ENCODE measurements at places on chromosomes 11 and 22. TPM values are rescaled to one million over a fixed set of nuclear protein-coding genes. Genes with fewer than 3 reads are reported as not detected.
A peak's percentile ranks its signal among the peaks of the same experiment; 100 is the strongest.

PANX2 gene
- 2.5 TPM for total RNA-seq

RIBC2 gene
- 6.7 TPM for total RNA-seq

HTR3B gene
- not detected for total RNA-seq

CNGA4 gene
- total RNA-seq = 0.52 TPM

VWCE gene
- 19.6 TPM for total RNA-seq

SLC43A3 gene
- 247 TPM for total RNA-seq

SLC6A5 gene
- total RNA-seq = not detected

DNA sequence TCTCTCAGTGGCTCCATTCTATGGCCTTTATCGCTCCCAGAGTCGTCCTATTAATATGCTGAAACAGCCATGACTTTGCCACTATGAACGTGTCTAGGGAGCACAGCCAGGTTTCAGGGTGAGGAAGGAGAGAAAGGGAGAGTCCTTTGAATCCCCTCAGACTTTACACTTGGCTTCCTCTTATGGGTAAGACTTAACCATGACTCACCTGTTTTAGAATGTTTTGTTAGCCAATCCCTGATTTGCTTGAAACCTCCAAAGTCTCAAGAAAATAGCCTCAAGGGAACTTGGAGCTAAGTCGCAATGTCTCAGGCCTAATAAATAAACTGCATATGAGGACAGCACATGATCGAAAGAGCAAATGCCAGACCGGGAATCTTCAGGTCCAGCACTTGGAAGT lies 131.2 kb upstream of the RCN1 start:
- no peak for DNase-seq

- DNase-seq = no peak
These were observed 2.0 kb upstream of the PACSIN3 start for GRCh38 chr11:47188259-47188658.

GRCh38 chr11:72373163-72373562 lies 61.2 kb downstream of the CLPB start:
- DNase-seq = no peak

DNA sequence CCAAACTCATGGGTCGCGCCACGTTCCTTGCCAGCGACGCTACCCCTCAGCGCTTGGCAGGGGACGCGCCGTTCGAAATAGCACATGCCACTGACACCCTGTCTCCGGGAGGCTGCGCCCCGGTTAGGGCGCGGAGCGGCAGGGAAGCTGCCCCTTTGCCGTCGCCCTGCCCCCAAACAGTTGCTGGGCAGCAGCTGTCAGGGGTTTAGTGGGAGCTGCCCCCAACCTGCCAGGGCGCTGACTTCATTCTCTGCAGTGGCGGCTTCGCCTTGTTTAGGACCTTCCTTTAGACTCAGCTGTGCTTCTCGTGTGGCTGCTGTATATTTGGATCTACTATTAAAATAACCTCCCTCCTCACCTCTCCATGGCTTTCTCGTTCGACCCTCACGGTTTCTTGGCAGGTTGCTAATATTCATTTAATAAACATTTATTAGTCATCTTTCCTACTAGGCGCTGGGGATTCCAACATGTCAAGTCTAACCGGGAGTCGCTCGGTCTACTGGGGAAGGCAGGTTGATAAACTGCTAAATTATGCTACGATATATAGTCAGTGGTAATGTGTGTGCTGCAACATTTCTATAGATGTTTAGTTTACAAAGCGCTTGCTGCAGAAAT lies 782 bp downstream of the TMEM109 start:
- DNase-seq = no peak

DNA sequence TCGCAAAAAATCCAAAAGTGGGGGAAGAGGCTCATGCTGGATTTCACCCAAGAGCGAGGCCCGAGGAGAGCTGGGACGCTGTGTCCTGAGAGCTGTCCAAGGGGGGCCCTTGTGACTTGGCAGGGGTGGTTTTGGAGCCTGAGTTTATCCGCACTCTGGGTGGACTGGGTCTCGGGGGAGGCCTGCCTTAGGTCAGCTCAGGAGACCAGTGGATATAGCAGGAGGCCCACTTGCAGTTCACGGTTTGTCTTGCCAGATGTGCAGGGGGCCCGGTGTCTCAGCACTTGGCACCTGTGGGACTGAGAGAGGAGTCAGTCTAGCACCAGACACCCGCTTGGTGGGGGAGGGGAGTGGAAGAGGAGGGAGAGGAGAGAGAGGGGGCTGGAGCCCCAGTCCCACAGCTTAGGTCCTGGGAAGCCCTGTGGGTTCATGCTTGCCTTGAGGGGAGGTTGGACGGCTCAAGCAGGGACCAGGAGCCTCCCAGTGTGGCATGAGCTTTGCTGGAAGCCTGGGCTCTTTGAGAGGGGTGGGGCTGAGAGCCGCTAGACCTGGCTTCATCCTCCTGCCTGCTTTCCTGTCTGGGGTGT lies 33.4 kb downstream of the PARVB start:
- no peak for DNase-seq

- DNase-seq = no peak
These were observed 129.0 kb upstream of the TEAD1 start for GRCh38 chr11:12544986-12545775.

GRCh38 chr11:134822897-134823296 lies 410.9 kb upstream of the B3GAT1 start:
- DNase-seq = no peak

DNA sequence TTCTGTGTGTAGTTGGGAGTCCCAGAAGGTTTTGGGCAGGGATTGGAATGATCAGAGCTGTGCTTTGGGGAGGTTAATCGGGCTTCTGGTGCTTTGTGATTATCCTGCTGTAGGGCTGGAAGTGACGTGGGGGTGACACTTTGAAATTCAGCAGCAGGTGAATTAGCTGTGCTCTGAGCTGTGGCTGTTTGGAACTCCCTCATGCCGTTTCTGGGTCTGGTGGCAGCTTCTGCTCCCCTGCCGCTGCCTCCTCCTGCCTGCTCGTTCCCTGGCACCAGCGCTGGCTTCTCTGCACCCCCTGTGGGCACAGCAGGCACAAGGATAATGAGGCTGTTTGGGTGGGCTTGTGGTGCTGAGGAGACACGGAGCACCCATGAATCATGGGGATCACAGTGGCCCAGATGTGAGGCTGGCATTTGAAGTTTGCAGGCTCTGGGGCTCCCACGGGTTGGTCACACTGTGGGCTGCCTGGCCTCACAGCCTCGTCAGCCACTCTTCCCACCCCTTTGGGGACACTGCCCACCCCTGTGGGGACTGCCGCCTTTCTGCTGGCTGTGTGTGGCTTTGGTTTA lies 49.7 kb downstream of the TBC1D22A start:
- no peak for DNase-seq

GRCh38 chr11:63868399-63869064 lies 29.6 kb downstream of the MARK2 start:
- no peak for DNase-seq

GRCh38 chr11:15346907-15347306 lies 232.2 kb downstream of the INSC start:
- DNase-seq = no peak

- no peak for DNase-seq
These were observed 16.0 kb upstream of the SMIM35 start for GRCh38 chr11:118102721-118103261.

DNA sequence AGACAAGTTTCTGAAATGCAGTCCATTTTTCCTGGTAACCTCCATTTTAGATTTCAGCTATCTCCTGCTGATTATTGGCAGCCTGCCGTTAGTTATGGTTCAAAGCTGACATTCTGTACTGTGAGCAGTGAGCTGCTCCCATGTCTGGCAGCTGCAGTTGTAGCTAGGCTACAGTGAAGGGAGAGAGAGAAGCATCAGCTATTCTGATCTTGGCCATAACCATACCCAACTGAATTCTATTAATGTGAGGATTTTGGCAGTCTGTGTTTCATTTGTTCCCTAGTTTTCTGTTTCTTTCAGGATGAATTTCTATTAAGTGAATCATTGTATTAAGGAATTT lies 33.4 kb downstream of the SIK2 start:
- DNase-seq = no peak

DNA sequence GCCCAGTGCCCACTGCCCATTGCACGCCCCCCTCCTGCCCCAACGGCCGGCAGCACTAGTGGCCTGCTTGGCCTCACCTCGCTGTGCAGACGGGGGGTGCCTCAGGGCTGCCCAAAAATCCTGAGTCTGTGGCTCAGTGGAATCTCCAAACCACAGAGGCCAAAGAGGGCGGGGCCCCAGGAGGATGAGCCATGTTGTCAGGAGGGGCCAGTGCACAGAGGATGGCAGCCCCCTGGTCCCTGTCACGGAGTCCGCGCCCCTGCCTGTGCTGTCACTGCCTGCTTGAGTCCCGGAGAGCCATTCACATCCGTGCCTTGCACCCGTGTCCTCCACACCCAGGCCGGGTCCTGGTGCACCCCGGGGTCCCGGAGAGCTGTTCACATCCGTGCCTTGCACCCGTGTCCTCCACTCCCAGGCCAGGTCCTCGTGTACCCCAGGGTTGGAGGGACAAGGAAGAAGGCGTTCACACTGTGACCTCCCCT lies 36.4 kb upstream of the MUC5AC start:
- DNase-seq = no peak

DNA sequence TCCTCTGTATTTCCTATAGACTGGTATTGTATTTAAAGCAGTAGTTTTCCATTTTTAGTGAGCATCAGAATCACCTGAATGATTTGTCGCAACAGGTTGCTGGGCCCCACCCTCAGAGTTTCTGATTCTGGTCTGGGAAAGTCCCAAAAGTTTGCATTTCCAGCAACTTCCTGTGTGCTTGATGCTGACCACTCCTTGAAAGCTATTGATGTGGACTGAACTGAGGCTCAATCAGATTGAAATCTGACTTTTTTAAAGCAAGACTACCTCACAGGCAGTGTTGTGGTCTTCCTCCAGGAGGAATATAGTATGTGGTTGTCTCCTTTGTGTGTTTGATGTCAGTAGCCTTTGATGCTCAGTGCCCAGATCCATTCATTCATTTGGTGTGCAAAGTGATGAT lies 17.2 kb upstream of the MPZL2 start:
- no peak for DNase-seq

- peak; percentile 80 for DNase-seq
These were observed 1.9 kb downstream of the TIRAP start for GRCh38 chr11:126284829-126285228.

- no peak for DNase-seq
These were observed 13.7 kb downstream of the ETS1 start for GRCh38 chr11:128573638-128574037.

DNA sequence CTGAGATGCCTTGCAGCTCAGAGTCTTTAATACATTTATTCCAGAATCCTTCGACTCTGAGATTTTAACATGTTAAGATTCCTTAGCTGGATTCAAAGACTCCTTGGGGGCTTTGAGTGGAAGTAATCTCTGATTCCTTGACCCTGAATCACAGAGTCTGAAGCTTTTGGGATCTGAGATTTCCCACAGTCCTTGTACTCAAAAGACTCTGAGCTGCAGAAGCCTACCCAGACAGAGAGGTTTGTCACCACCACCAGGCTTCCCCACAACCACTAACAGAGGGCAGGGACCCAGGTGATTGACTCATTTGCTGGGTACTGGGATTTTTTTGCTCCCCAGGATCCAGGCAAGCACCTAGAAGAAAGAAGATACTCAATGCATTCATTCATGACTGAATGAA lies 1.4 kb upstream of the SERPINH1 start:
- DNase-seq = no peak

DNA sequence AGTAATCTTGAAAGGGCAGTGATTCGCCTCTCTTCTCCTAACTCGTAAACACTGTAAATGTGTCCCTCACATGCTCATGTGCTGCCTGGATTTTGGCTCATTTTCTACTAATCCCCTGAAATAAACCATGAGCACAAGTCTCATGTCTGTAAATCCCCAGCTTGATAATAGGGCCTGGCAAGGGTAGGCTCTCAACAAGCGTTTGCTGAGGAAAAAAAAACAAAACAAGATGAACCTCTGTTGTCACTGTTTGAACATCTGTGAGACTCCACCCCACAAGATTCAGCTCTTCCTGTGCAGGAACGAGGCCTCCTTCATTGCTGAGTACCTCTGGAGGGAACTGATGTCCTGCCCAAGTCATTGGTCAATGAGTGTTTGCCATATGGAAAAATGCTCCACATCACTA lies 4.5 kb upstream of the CYB5R2 start:
- no peak for DNase-seq

DNA sequence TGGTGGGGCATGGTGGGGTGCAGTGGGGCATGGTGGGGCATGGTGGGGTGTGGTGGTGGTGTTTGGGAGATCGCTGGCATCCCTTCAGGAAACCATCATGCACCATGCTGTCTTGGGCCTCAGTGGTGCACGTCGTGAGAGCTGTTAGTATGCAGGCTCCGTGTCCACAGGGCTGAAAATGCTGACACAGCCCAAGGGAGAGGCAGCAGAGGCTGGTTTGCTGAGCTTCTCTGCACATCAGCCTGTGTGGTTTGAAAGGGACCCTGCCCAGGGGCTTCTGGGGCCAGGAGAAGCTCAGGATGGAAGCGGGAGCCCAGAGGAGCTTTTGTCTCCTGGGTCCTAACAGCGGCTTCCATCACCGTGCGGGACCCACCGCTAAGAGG lies 30.2 kb downstream of the MUC5B start:
- no peak for DNase-seq

GRCh38 chr11:88402192-88402715 lies 64.7 kb upstream of the CTSC start:
- no peak for DNase-seq

DNA sequence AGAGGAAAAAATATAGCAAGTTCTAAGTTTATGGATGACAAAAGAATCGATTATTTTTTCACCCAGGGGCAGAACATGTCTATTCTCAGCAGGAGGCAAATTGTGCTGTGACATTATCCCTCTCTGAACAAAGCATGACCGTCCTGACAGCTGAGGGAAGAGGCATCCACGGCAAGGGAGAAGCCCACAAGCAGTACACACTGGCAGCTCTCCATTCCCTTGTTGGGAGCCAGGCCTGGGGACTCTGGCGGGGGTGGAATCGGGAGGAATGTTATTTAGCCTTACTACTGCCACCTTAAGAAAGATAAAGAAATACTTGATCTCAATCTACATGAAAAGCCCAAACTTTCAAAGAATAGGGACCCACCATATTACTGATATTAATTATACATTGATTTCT lies 3.4 kb downstream of the KIRREL3 start:
- no peak for DNase-seq

- DNase-seq = no peak
These were observed 61.8 kb upstream of the UBASH3B start for GRCh38 chr11:122593473-122594420.

- DNase-seq = no peak
These were observed 3.6 kb upstream of the RASL10A start for GRCh38 chr22:29319072-29319471.

DNA sequence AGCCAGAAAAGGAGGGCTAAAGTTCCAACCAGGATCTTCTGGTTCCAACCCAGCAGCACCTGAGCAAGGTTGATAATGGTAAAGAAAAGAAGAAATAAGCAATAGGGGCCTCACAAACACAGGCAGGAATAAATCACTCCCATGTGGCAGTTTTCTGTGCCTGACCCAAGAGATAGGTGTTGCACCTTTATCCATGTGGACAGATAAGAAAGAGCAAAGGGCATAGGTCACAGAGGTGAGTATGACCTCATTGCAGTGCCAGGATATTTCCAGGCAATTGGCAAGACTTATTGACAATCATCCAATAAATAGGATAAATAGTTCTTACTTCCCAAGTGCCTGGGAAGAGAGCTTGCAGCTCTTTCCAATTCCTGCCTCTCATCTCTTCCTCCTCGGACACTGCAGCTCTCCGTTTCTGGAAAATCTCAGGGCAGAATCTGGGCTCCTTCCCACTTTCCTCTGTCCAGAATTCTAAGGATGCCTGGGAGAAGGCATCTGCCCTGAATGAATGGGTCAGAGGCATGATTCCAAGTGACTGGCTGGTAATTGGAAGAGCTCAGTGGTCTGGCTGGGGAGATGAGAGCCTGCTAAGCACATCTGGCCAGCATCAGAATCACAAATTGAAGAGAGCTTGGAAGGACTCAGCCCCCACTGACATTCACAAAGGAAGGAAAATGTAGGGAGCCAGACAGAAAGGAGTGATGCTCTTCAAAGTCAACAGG lies 14.5 kb upstream of the LRRC55 start:
- no peak for DNase-seq

GRCh38 chr11:118338637-118339061 lies 3.9 kb downstream of the CD3D start:
- peak; percentile 76 for DNase-seq

Data from activated naive CD4-positive, alpha-beta T cell treated with anti-CD3 and anti-CD28 coated beads, Interleukin-2, amount 50 U/mL, for 72 hours (primary cell).